Esophagus squamous epithelium (tissue), 5 donors: ENCODE measurements at places on chromosomes 2 and 18. TPM values are rescaled to one million over a fixed set of nuclear protein-coding genes. Genes with fewer than 3 reads are reported as not detected.

SCYGR4 gene
- total RNA-seq = not detected

EHBP1 gene
- total RNA-seq = 81.7 TPM

CXCR1 gene
- not detected for total RNA-seq

UGT1A5 gene
- total RNA-seq = 6.4 TPM

MOB1A gene
- 101 TPM for total RNA-seq

DSC3 gene
- total RNA-seq = 283 TPM

TUBA4B gene
- not detected for total RNA-seq

MEP1B gene
- total RNA-seq = not detected

DNA sequence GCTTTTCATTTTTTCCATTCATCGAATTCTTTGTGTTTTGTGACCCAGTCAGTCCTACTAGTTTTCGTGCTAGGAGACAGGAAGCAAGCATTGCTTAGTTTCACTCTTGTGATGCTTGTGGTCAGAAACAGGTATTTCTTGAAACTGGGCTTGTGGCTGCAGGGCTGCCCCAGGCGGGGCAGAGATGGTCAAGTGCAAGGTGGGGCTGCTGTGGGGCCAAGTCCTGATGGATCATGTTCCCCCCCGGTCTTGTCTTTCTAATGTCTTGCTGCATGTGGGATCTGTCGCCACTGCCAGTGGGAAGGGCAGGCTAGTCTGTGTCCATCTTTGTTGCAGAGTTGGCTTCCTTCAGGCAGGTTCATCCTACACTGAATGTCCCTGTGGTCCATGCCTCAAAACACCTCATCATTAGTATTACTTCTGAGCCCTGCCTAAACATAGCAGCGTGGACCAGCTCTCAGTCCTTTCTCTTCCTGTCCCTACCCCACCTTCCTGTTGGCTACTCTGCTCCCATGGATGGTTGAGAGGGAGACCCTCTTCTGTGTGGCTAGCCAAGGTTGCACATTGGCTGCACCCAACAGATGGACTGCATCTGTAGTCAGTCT is 38.7 kb downstream of the INPP4A start:
- DNase-seq = no peak

DNA sequence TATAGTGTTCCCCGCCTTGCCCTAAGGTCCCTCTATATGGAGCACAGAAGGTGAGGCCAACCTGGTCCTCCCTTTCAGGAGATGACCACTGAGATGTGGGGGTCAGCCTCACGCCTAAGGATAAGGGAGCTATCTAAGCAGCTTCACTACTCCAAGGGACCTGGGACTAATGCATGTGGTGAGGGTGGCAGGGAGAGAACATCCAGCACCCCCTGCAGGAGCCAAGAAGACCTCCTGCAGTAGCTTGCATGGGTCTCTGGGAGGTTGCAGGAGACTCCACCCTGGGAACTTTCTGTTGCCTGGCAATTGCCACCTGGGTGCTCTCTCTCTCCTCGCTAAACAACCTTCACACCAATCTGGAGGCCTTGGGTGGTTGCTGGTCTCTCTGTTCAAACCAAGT is 93.0 kb upstream of the KLHL29 start:
- DNase-seq = no peak

GRCh38 chr18:50750546-50750945 is 69.3 kb downstream of the MRO start:
- DNase-seq = no peak

GRCh38 chr18:79956276-79956675 is 4.8 kb upstream of the SLC66A2 start:
- no peak for DNase-seq

DNA sequence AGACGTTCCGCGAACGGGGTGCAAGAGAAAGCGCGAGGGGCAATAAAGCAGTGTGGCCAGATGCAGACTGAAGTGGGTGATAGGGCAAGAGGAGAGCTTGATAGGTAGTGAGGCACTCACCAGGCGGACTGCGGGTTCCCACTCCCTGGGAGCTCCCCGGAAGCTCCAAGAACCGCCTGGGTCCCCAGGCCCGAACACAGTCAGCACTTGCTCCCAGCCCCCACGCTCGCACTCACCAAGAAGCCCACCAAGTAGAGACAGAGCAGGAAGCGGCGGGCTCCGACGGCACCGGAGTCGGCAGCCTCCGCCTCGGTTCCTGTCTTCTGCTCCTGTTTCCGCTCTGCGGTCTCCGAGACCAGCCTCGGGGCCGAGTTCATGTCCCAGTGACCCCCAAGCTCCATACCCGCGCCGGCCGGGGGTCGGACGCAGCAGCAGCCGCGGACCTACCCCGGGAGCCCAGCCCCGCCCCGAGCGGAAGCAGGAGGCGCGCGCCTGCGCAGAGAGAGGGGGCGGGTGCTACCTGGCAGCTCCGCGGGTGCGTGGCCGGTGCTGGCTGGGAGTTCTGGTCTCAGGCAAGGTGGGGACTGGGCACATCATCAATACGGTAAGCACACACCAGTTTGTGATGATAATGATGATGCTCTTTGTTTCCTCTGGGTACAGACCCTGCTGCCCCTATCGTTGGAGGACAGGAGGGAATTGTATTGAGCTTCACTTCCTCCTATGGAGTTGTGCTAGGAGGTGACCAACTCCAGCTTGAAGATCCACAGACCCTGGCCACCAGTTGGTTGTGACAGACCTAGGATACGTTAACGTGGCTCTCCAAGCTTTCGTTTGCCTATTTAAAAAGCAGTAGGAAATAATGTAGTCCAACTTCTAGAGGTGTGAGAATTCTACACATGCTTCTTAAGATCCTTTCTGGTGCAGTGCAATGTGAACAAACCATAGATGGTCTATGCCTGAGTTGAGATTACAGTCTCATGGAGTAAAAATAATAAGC is 25.1 kb upstream of the TMEM182 start:
- peak; percentile 3 for DNase-seq

DNA sequence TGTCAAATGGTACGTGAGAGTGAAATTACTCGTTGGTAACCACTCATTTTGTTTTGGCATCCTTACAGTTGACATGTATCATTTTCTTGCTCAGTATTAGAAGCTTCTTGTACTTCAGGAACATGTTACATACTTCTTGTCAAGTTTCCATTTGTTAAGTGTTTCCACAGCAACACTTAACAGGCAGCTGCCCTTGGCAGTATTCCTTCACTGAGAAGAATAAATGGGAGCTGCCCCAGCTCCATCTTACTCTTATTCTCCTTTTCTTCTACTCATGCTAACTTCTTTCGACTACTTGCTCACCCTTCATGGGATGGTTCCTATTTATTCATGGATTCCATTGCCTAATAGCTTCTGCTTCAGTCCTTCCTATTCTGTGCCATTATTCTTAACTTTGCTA is 60.1 kb upstream of the TUBA3E start:
- no peak for DNase-seq

DNA sequence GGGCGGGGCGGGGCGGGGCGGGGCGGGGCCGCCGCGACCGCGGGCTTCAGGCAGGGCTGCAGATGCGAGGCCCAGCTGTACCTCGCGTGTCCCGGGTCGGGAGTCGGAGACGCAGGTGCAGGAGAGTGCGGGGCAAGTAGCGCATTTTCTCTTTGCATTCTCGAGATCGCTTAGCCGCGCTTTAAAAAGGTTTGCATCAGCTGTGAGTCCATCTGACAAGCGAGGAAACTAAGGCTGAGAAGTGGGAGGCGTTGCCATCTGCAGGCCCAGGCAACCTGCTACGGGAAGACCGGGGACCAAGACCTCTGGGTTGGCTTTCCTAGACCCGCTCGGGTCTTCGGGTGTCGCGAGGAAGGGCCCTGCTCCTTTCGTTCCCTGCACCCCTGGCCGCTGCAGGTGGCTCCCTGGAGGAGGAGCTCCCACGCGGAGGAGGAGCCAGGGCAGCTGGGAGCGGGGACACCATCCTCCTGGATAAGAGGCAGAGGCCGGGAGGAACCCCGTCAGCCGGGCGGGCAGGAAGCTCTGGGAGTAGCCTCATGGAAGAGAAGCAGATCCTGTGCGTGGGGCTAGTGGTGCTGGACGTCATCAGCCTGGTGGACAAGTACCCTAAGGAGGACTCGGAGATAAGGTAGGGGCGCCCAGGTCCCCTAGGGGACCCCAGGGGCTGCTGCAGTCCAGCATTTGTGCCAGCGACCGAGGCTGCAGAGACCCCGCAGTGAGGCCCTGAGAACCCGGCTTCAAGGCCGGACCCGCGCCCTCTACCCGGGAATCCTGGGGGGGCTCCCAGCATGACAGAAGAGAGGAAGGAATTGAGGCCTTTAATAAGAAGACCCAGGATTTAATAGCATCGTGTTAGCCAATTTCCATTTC is at the start of gene KHK:
Gene KHK, plus strand, starts transcription at position 49 of the 870 bp plus-strand sequence. Its CDS starts 488 bp downstream, at position 537.
- DNase-seq = no peak

DNA sequence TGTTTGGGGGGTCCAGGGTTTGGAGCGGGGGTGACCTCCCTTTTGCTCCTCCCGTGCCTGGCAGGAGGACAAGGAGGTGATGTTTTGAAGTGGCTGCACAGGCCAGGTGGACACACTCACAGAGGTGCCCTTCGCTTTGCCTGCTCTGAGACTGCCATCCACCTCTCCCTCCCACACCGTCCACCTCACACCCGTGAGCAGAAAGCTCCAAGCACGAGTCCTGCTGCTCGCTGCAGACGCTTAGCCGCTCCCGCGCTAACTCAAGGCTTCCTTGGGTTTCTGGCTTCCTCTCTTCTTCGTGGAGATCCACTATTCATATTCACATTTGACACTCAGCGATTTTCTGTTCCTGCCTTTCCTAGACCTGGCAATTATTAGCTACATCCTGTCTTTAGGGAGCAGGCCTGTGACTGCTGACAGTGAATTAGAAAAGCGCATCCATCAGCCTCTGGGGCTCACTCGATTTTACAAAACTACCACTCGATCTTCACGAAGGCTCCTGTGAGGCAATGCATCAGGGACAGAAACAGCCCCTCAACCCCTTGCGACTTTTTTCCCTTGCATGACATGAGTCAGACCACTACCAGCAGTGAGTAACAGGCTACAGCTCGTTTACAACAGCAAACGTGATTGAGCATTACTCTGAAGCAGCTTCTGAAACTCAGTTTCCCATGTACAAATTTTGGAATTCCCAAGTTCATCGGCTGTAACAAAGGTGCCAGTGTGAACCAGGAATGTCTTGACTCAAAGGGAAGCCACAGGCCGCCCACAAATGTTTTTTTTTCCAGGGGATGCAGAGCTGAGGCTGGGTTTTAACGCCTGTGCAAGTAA is 238.7 kb upstream of the SOX11 start:
- DNase-seq = no peak

DNA sequence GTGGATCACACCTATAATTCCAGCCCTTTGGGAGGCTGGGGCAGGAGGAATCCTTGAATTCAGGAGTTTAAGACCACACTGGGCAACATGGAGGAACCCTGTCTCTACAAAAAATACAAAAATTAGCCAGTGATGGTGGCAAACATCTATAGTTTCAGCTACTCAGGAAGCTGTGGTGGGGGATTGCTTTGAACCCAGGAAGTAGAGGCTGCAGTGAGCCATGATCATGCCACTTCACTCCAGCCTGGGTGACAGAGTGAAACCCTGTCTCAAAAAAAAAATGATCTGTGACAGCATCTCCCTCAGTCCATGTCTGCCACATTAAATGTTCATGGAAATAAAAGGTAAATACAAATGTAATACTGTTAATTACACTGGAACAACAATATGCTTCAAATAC is 121.4 kb upstream of the COL5A2 start:
- DNase-seq = no peak

- DNase-seq = no peak
Measured at GRCh38 chr2:68110102-68110501, 47.3 kb upstream of the C1D start.

GRCh38 chr2:67374481-67374880 is 22.7 kb upstream of the ETAA1 start:
- no peak for DNase-seq

DNA sequence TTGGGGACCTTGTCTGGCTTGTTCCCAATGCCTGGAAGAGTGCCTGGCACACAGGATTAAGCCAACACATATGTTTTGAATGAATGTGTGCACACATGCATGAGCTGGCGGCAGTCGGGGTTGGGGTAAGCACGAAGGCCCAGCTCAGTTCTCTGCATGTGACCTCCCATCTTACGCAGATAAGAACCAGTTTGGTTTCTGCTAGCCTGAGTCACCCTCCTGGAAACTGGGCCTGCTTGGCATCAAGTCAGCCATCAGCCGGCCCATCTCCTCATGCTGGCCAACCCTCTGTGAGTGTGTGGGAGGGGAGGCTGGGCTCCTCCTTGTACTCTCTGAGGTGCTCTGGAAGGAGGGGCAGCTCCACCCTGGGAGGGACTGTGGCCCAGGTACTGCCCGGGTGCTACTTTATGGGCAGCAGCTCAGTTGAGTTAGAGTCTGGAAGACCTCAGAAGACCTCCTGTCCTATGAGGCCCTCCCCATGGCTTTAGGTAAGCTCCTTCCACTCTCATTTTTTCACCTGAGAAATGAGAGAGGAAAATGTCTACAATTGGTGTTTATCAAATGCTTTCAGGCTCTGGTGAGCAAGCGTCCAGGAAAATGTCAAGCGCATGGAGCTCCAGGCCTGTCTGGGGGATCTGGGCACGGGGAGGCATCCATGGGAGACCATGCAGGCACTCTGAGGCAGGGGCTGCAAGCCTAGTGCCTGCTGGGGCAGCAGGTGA is 9.7 kb upstream of the IL1RN start:
- peak; percentile 7 for DNase-seq

GRCh38 chr2:9144046-9144445 is 62.6 kb upstream of the ASAP2 start:
- DNase-seq = no peak

GRCh38 chr2:195490319-195490718 is 166.7 kb upstream of the SLC39A10 start:
- no peak for DNase-seq

- DNase-seq = no peak
Measured at GRCh38 chr2:145688156-145688555, 1168.2 kb upstream of the ZEB2 start.

DNA sequence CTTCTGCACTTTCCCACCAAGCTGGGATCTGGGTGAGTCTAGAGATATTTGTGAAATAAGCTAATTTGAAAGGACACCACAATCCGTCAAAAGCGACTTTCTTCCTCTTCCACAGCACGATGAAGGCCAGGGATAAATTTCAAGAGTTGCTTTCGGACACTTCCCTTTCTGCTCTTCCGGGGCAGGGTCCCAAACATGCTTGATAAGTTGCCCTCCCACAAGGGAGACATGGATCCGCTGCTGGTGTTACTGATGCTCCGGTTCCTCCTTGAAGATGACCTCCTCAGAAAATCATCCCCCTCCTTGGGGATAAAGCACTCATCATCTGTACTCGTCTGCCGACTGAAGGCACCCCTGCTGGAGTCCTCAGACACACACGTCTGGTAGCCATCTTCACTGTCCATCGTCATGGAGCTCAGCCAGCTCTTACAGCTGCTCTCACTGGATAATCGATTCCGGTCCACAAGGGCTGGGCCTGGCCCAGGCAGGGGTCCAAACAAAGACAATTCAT is 28.2 kb downstream of the CYTIP start:
- DNase-seq = no peak

DNA sequence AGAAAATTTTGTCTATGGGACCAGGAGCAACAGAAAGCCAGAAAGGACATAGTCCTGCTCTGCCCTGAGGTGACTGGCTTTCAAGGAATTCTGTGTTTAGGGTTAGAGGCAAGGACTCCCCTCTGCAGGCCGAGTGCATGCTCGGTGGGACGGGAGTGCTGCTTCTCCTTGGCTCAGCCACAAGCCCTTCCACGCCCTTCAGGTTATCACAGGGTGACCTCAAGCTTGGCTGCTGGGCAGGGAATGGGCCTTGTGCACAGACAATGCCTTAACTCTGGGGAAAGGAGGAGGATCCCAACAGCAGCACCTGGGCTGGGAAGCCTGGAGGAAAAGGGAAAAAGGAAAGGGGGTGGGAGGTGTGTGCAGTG is 32.8 kb downstream of the FAM178B start:
- no peak for DNase-seq
